Kidney glomerular epithelial cell (primary cell): ENCODE measurements at places on chromosomes 13 and 19.

DNA sequence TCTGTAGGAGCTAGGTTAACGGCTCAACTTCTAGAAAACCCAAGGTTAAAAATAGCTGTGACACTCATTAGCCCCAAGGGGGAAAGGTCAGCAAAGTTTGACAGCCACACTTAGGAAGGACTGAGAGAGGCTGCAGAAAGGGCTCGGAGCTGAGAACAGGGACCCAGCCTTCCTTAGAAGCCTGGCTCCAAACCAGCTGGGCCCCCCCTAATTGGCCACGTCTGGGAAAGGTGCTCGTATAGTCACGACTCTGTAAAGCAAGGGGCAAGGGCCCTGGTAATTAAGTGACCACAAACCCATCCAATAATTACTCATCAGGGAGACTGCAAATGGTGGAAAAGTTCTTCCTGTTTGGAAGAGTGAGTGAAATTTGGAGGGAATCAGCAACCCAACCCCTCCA lies 90.5 kb downstream of the RNASEH2B start:
- DNase-seq = no peak

DNA sequence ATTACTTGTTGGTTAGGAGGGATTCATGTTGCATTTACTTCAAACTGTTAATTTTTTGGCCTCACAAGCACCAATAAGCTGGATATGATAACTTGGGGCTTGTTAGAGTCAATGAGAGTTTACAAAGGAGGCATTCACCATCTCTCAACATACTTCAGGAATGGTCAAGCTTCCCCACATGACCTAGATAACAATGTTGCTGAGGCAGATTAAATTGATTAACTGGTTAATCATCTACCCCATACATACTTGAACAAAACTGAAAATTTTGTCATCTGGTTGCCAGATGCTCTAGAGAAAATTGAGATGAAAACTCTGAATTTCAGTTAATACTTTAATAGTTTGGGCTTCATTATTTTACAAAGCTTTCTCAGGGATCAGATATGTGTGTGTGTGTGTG lies 43.0 kb upstream of the UBL3 start:
- DNase-seq = no peak

- DNase-seq = no peak
These were observed 85.8 kb downstream of the ATP8A2 start for GRCh38 chr13:25457566-25457965.

DNA sequence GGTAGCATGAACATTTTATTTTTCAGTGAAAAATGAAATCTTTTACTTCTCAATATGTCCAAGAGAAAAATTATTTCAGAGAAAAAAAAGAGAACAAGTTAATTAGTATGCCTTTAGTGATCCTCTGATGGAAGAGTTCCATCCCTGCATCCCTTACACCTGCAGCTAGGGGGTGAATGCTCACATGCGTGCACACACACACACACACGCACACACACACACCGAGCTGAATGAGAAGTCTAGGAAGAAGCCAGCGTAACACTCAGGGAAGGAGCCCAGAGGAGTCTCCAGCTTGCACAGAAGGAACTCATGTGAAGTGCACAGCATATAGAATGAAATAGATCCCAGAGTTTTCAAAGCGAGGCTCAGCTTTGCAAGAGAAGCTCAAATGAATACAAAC lies 510.5 kb downstream of the IRS2 start:
- DNase-seq = no peak

DNA sequence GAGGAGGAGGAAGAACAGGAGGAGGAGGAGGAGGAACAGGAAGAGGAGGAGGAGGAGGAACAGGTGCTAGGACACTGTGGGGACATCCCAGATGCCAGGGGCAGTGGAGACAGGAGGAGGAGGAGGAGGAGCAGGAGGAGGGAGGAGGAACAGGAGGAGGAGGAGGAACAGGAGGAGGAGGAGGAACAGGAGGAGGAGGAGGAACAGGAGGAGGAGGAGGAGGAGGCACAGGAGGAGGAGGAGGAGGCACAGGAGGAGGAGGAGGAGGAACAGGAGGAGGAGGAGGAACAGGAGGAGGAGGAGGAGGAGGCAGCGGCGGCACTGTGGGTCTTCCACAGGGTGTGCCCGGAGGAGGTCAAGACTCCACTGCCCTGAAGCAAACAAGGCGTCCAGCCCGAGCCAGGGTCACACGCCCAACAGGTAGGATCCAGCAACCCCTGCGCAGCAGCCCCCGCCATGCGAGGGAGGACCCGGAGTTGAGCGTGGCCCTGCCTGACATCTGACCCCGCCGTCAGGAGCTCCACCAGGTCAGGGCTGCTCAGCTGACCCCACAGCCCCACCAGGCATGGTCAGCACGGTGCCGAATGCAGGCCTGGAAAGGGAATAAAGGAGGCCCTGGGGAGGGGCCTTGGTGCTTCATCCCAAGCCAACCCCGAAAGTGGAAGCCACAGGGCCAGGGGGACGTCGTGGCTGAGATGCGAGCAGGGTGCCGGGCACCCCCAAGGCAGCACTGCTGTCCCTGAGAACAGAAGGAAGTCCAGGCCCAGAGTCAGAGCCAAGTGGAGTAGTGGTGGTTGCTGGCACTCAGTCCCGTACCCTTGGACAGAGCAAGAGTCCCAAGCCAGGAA lies 9.2 kb downstream of the SBNO2 start:
- no peak for DNase-seq

GRCh38 chr13:48979892-48980291 lies 4.2 kb downstream of the FNDC3A start:
- no peak for DNase-seq

- peak; percentile 14 for DNase-seq
These were observed 4.9 kb downstream of the MBNL2 start for GRCh38 chr13:97226788-97227627.

- DNase-seq = no peak
These were observed 605.7 kb downstream of the FGF9 start for GRCh38 chr13:22276616-22277015.
